CD4-positive, alpha-beta T cell treated with Interleukin-17A for 1 hour (primary cell): ENCODE measurements at places on chromosomes 12 and 14.

- peak; percentile 89 for DNase-seq
Measured at GRCh38 chr12:7638760-7639555, 26.8 kb downstream of the APOBEC1 start.

DNA sequence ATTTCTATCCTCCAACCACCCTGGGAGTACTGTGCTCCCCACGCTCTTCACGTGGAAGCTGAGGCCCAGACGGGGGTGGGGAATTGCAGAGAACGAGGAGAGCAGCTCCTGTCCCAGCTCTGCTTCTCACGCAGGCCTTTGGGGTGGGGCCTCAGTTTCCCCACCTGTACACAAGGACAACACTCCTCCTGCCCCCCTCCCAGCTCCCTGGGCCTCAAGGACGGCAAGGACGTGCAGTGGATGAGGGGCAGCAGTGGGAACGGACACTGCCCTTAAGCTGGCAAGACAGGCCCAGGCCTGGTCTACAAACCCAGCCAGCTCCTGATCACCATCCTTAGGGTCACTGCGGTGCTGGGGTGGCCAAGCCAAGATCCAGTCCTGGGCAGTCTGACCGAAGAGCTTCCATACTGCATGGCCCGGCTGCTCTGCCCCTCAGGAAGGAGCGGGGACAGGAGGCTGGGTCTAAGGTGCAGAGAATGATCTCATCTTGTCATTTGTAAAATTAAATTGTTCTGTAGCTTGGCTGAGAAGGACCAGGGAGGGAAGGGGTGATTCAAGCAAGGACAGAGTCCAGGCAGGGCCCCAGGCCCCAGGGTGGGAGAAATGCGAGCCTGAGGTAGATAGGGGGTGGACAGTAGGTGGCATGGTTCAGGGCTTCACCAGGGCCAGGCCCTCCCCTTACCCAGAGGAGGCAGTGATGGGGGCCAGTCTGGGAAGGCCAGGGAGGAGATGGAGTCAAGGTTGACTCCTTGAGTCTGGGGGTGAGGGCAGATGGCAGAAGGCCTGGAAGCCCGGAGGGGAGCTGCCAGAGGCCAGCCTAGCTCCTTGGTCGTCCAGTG lies 1.3 kb upstream of the CLBA1 start:
- no peak for DNase-seq

DNA sequence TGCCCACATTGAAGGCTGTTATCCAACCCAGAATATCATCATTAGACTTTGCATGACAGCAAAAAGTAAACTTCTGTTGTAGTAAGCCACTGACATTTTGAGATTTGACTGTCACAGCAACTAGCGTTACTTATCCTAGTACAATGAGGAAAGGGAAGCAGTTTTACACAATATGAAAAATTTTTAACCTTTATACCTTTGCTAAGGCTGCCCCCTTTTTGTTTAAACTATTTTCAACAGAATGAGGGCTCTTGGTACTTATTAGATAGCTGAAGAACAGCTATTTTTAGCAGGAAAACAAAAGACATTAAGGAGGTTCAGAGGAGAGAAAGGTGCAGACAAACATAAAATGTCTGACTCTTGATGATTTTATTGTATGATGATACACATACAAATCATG lies 23.4 kb upstream of the TMX1 start:
- no peak for DNase-seq

DNA sequence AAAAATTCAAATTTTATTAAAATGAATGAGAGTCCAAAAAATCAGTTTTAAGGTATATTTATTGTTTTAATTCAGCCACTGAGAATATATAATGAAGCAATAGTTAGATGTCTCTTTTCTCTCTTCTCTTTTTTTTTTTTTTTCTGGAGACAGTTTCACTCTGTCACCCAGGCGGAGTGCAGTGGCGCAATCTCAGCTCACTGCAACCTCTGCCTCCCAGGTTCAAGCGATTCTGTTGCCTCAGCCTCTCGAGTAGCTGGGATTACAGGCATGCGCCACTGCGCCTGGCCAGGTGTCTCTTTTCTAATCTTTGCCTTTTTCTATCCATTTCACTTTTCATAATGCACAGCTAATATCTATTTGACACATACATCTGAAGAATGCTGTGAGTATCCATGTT lies 307.1 kb upstream of the RGS6 start:
- no peak for DNase-seq

DNA sequence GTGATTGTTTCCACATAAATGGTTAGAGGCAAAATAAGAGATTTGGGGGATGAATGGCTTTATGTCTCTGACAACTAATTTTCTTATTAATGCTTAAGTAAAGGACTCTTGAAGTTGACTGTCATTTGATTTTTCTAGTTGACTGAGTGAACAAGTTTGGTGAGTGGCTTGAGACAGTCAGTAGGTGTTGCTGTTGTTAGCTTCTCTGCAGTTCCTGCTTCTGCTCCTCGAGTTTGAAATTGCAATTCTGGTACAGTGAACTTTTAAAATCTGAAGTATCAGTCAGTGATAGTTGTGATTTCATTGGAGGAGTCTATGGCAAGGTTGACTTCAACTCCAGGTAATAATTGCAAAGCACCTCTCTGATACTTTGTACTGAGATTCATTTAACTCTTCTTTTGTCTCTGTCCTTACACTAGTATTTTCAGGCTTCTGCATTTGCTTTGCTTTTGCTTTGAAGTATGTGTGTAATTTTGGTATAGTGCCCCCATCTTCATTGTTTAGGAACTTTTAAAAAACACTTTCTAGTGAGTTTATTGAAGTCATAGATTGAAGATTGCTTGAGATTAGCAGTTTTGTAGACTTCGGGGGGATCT lies 415.5 kb downstream of the PCNX1 start:
- peak; percentile 61 for DNase-seq

- no peak for DNase-seq
Measured at GRCh38 chr12:26226629-26227360, 31.4 kb downstream of the SSPN start.

DNA sequence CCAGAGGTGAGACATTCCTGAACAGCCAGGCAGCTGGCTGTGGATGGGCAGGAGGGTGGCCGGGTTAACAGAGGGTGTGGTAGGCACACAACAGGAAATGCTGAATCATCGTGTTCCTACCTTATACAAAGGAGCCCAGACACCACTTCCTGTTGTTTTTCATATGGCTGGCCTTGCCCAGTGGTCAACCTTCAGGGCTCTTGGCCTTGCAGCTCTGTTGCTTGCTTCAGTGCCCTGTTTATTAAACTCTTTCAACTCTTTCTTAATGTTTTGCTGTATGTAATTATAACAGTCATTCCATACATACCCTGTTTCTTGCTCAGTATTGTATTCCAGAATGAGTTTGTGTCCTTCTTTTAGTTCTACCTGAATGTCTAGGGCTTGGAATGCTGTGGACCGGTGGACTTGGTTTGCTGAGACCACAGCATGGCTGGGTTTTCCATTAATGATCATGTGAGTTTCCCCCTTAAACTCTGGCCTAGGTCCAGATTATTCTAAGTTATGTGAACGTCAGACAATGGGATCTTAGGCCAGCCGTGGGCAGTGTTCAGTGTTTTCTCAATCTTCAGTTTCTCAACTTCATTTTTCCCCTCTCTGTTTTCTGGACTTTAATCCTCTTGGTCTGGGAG lies 11.9 kb downstream of the CFAP54 start:
- DNase-seq: peak; percentile 76

- DNase-seq: no peak
Measured at GRCh38 chr14:98169170-98169587, 1102.8 kb downstream of the BCL11B start.

DNA sequence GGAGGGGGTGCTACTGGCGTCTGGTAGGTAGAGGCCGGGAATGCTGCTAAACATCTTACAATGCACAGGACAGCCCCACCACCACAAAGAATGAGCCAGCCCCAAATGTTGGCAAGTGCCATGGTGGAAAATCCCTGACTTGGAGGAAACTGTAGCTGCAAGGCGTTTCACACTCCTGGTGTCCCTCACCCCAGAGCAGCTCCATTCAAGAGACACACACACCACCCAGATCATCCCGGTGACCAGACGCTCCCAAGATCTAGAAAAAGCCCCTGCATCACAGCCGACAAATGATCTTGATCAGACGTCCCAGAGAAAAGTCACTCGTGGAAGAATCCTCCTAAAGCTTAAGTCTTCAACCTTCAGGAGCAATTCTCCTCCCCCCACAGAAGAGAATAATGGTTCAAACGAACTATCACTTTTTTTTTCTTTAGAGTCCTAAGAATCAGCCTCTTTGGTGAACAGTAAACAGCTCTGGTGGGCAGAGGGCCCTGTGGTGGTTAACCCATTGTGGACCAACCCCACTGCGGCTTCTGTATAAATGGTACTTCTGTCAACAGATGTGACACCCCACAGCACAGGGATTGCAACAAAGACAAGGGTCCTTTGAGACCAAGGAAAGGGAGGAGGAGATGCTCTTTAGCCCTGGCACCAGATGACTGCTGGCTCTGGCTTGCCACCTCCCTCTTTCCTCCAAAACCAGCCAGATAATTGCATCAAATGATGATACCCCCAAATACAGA lies 2.7 kb downstream of the GLTP start:
- no peak for DNase-seq

DNA sequence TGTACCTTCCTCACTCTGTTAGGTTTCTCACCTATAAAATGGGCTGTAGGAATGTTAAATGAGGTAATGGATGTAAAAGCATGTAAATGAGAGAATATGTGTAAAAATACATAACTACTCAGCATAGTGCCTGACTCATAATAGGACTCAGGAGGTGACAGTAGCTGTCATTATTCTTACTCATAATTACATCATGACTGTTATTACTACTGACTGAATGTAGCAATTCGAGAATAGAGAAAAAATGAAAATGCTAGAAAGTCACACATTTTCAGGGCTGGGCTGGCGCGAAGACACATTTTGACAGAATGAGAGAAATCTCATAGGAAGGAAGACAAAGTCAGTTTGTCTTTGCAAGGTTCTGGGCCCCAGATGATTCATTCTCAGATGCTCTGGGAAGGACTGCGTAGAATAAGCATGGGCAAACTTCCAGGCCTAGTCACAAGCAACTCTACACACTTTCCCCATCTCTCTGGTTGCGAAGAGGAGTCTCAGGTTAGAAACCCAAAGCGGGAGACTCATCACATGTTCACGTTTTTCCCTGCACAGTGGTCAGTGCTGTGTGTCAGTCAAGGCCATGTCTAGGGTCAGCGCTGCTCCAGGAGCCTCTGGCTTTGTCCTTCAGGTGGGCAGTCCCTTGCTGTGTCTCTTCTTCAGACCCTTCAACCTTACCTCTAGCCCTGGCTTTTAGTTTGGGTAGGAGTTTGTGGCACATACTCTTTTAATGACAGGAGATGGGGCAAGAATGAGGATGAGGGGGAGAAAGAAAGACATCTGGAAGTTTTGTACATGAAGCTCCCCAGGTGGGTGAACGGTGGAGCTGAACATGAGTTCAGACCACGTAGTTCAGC lies 8.4 kb downstream of the GPRC5A start:
- DNase-seq: no peak

DNA sequence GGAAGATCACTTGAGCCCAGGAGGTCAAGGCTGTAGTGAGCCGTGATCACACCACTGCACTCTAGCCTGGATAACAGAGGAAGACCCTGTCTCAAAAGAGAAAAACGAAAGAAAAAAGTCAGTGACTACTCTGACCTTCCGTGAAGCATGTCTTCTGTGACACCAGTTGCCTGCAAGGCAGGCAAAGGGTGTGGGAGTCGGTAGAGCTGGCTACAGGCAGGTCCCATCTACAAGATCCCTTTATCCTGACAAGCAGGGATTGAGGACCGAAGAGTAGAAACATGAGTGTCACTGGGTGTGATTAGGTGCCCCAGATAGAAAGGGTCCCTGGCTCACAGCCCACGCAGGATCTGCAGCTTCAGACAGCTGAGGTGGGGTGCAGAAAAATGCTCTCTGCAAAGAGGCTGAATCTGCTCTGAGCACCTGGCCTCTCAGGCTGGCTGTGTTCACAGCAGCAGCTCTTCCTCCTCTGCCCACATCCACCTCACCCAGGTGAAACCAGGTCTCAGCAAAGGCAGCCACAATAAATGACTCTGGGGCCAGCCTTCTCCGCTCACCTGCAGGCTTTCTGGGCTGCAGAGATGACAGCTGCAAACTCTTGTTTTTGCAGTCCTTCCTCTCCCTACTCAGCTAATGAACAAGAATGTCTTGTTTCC lies 28.6 kb upstream of the HSP90B1 start:
- peak; percentile 59 for DNase-seq

GRCh38 chr14:72610096-72610830 lies 283.6 kb downstream of the DPF3 start:
- DNase-seq: no peak

DNA sequence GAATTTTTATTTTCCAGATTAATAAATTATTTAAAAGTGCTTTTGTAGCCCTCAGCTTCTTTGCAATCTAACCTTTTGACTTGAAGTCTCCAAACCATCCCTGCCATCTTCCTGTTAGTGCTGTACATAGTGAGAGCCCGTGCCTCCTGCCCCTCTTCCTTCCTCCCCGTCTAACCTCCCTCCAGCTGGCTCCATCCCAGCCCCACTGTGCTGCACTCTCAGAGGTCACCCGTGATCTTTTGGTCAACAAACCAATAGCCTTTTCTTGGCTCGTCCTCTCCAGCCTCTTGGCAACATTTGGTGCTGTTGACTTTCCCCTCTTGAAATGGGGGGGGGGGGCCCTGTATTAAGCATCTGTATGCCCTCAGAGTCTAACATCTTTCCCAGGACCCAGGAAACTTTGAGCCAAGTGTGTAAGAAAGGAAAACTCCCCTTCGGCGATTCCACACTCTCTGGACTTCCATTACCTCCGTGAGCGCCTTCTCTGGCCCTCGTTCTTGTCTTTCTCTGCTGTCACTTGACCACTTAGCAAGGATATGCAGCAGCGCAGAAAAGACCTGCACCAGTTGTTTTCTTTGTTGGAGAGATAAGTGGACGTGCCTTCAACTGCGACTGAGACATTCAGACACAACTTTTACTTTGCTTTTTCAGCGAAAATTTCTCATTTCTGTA lies 44.1 kb downstream of the FBXW8 start:
- no peak for DNase-seq

DNA sequence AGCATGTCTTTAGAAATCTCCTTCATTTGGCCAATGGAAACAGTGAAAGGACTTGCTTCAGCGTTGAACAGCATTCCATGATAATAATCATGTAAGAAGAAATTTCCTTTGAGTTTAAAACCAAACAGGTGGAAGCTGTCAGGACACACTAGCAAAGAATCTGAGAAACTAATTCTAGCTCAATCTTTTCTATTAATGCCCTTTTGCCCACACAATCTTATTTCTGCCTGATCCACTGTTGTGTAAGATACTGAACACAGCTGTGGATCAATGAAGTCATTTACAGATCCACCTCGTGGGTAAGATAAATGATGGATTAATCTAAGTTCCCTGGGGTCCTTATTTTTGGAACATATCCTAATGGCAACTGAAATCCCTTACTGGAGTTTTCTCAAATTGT lies 536.9 kb upstream of the LMO3 start:
- DNase-seq: no peak

- DNase-seq: no peak
Measured at GRCh38 chr14:102293781-102294180, 11.2 kb downstream of the MOK start.
